ENCODE measurements at places on chromosomes 1 and 21.

GRCh38 chr21:27804515-27804914 lies 837.6 kb upstream of the ADAMTS5 start:
- DNase-seq = no peak

DNA sequence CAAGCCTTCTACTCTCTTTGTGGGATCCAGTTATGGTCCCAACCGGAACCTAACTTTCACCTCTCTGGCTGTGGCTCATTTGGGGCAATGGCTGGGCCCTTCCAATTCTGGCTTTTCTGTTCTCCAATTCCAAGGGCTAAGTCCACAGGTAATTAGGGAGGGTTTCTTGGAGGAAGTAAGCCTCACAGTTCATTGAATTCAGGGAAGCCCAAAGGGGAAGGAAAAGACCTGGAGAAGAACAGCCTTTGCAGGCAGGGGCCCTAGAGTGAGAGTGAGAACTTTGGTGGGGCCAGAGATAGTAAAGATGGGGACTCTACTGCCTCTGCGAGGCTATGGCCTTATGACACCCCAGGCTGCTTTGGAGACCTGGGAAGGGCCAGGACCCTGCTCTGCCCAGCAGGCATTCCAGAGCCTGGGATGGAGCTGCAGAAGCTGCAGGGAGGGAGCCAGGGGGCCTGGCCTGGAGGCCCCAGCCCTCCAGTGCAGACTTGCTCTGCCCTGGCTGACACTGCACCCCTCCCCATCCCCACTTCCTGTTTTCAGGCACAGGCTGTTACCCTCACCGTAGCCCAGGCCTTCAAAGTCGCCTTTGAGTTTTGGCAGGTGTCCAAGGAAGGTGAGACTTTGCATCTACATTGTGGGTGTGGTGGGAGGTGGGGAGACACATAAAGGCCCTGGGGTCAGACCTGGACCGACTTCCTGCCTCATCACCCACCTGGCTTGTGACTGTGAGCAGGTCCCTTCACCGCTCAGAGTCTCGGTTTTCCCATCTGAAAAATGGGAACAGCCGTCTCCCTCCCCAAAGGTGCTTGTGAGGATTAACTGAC lies 18.9 kb downstream of the LDLRAP1 start:
- no peak for DNase-seq

DNA sequence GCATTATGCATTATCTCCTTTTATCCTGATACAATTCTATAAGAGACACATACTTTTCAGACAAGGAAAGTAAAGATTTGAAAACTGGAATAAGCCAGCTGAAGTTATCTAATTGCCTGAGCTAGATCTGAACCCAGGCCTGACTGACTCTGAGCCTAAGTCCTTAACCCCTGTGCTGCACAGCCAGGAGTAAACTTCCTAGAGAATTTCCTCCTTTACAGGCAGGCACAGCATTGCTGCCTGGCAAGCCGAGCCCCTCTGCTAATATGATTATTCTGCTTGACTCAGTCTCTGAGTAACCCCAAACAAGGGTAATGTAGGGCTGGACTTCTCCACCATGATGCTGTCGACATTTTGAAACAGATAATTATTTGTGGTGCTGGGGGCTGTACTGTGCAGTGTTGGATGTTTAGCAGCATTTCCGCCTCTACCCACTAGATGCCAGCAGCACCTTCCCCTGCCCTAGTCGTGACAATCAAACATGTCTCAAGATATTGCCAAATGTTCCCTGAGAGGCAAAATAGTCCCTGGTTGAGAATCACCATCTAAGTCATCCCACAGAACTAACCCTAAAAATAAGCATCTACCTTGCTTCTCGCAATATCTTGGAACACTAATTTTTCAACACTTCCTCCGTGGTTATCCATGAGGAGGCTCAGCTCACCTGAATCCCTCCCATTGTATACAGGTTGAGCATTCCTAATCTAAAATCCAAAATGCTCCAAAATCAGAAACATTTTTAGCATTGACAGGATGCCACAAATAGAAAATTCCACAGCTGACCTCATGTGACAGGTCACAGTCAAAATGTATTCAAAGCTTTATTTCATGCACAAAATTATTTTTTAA lies 18.5 kb downstream of the CAMK1G start:
- DNase-seq = peak; percentile 55

DNA sequence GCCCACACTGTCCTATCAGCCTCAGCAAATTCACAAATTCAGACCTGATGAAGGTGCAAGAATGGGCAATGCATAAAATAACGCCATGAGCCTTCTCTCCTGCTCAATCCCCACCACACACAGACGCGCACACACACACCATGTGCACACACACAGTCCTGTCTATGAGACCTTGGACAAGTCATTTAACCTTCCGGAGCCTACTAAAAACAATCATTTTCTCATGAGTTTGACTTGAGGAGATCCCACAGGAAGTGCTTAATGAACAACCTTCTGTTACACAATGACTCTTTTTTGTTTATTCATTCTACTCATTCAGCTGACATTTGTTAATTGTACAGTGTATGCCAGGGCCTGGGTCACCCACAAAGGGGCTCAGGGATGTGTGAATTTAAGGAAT lies 125.4 kb downstream of the EDEM3 start:
- no peak for DNase-seq

DNA sequence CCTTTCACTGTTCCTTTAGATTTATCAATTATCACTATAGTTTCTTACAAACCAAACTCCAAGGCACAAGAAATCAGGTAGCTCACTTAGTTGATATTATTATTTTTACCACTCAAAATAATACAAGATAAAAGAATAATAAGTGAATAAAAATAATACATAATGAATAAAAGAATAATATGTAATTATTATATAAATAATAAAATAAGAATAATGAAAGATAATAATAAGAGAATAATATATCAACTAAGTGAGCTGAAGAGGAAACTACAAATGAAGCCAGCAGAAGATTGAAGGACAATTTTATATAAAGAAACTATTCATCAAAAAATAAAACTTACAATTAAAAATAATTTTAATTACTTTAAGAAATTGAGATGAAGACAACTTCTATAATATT lies 90.6 kb downstream of the LRRIQ3 start:
- DNase-seq = no peak

GRCh38 chr1:211638689-211639101 lies 36.7 kb downstream of the NEK2 start:
- DNase-seq = no peak

GRCh38 chr1:245923215-245923614 lies 583.9 kb downstream of the SMYD3 start:
- no peak for DNase-seq

DNA sequence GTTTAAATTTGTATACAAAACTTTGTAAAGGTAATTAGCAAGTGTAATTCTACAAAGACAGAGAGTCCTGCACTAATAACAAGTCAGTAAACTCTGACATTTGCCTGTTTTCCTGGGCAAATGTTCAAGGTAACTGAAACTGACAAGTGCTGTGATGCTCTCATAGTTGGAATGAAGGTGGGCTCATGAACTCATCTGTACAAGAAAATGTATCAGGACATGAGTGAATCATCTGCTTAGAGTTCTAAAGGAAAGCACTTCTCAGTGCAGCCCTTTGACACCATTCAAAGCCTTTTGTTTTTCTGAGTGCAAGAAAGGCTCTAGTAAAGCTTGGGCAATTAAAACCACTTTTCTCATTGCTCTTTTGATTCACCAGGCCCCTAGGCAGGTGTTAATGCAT lies 91.5 kb downstream of the UROD start:
- DNase-seq = no peak

- no peak for DNase-seq
Measured at GRCh38 chr1:225349826-225350225, 78.0 kb downstream of the LBR start.

GRCh38 chr1:214331827-214332423 lies 51.0 kb downstream of the SMYD2 start:
- peak; percentile 80 for DNase-seq

GRCh38 chr1:175225805-175226129 lies 33.2 kb upstream of the KIAA0040 start:
- DNase-seq = no peak

DNA sequence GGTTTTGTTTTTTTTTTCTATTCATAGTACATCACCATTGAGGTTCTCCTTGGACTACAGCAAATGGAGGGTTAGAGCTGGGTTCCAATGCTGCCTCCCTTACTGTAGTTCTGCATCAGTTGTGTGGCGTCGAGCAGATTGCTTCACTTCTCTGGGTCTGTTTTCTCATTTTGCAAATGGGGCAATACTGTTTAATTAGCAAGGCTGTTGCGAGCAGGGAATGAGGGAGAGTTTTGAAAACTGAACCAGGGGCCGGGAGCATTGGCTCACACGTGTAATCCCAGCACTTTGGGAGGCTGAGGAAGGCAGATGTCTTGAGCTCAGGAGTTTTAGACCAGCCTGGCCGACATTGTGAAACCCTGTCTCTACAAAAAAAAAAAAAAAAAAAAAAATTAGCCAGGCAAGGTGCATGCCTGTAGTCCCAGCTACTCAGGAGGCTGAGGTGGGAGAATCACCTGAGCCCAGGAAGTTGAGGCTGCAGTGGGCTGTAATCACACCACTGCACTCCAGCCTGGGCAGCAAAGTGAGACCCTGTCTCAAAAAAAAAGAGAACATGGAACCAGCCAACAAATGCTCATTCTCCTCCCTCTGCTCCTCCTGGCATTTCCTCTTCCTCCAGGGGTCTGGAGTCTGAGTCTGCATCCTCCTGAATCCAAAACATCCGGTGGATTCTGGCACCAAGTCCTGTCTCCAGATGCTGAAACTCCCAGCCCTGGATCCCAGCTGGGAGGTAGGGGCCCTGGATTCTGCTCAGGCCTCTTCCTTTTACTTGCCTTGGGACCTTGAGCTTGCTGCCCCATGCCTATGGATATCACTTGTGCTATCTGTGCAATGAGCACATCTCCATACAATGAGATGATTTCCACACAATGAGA lies 3.7 kb upstream of the PLOD1 start:
- DNase-seq = no peak

DNA sequence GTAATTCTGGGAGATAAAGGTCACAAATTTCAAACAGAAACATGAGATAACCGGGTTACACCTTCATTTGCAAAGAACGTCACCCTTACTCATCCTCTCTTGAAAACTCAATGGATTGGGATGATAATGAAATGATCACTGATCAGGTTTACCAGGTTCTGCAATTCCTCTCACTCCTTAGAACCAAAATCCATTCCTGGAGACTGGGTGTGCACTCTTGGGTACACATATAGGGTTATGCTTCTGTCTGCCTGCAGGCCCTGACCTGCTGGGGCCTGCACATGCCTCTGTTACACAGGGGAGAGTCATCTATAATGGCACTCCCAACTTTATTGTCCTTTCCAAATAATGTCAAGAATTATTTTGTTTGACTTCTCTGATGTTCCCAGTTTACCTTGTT lies 8.3 kb downstream of the SUSD4 start:
- DNase-seq = no peak

DNA sequence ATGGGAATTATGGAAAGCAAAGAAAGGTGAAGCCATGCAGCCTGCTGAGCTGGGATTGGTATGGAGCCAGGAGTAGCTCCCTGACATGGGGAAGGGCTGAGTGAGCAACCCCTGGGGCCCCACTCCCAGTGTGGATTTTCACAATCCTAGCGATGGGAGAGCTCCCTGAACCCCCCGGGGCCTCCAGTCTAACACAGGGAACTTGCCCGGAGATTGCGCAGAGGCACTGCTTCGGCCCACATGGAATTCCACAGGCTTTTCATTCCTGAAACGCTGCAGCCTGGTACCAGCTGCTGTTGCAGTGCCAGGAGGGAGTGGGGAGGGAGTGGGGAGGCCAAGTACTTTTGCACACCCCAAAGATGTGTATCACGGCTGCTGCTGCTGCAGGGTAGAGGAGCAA lies 110.4 kb upstream of the C21orf91 start:
- DNase-seq = no peak

DNA sequence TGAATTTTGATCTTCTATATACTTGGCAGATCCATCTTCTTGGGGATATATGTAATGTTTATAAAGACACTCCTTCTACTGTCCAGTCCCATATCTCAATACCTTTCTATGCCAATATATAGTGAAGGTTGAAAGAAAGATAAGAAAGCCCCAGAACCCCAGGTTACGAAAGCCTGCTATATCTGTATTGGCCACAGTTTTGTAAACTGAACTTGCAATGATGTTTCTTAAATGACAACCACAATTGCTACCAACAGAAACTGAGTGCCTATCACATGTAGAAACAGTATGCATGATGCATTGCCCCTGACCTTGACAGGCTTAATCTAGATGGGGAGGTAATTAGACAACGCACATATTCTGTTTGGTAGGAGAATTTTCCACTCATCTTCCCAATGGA lies 7.8 kb upstream of the RIMKLA start:
- no peak for DNase-seq

GRCh38 chr1:214337511-214337910 lies 56.6 kb downstream of the SMYD2 start:
- no peak for DNase-seq

- DNase-seq = no peak
Measured at GRCh38 chr21:32978331-32979270, 47.1 kb upstream of the OLIG2 start.

GRCh38 chr1:15276691-15277446 lies 29.8 kb downstream of the FHAD1 start:
- DNase-seq = no peak

GRCh38 chr21:45482899-45483821 lies 59.1 kb downstream of the SLC19A1 start:
- DNase-seq = no peak

- DNase-seq = no peak
Measured at GRCh38 chr21:34018910-34019309, 54.5 kb upstream of the MRPS6 start.

DNA sequence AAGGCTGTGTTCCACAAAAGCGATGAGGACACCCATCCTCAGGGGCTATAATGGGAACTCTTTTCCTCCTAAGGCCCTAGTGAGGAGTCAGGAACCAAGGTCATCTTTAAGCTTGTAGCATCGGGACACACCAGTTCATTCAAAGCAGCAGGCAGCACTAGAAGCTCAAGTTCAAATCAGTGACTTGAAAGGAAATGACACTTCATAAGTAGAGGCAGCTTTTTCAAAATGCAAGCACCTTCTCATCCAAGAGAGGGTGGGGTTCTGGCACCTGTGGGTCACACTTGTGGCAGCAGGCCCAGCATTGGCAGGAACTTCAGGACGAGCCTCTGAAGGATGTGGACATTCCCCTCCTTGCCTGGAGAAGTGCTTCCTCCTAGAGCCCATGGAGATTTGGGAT lies 496.3 kb downstream of the KIF26B start:
- DNase-seq = no peak

DNA sequence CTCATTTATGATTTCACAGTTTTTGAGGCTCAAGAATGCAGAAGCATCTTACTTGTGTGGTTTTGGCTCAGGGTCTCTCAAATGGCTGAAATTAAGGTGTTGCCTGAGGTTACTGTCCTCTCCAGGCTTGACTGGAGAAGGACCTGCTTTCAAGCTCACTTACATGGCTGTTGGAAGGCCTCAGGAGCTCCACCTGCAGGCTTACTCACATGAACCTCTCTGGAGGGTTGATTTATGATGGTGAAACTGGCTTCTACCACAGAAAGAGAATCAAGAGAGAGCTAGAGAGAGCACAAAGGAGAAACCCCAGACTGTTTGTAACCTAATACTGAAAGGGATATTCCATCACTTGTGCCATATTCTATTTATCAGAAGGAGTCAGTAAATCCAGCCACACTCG lies 6.2 kb upstream of the KCNK2 start:
- DNase-seq = peak; percentile 46

All from iPS-NIHi11 (cell line).